SK-N-SH (cell line): ENCODE measurements at places on chromosomes 3 and 15. TPM values are rescaled to one million over a fixed set of nuclear protein-coding genes. Genes with fewer than 3 reads are reported as not detected.

DNA sequence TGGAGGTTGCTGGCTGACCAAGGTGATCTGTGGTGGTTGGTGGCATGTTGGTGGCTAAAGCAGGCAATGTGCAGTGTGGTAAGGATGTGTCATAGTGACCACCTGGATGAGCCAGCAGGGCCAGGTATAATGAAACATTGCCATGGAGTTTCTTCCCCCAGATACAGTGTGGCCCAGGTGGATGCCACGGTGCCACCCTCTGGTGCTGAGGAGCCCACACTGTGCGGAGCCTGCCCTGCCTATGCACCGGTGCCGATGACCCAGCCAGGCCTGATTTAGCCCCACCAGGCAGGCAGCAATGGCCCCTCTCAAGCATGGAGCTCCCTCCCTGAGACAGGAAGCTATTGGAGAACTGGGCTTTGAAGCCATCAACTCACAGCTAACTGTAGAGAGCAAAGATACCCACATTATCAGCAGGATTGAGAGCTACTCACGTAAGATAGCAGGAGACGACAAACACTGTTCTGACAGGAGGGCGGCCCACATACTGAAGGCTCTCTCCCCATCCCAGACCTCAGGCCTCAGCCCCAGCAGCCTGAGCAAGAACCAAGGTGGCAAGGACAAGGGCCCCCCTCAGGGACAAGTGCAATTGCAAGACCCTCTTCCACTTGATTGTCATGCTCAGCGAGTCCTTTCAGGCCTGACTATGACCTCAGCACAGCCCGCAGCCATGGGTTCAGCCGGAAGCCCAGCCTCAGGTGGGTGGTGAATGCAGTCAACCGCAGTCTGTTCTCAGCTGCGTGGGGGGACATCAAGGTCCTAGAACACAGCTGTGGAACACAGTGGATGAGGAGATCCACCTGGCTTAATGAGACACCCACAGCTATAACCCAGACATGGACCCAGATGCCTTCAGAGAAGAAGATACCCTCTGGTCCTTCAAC lies 82.8 kb upstream of the CDV3 start:
- no peak overlapping the region for H3K27ac ChIP-seq
- DNase-seq: no peak
- H3K36me3 ChIP-seq: no peaks in the 10 kb centered on the region
- H3K4me3 ChIP-seq: no peak overlapping the region

GRCh38 chr3:135922903-135923250 lies 42.7 kb upstream of the PPP2R3A start:
- H3K4me3 ChIP-seq: no peak overlapping the region
- no peaks in the 10 kb centered on the region for H3K36me3 ChIP-seq
- DNase-seq: no peak
- H3K27me3 ChIP-seq: no peaks in the 10 kb centered on the region
- no peak overlapping the region for H3K27ac ChIP-seq

DNA sequence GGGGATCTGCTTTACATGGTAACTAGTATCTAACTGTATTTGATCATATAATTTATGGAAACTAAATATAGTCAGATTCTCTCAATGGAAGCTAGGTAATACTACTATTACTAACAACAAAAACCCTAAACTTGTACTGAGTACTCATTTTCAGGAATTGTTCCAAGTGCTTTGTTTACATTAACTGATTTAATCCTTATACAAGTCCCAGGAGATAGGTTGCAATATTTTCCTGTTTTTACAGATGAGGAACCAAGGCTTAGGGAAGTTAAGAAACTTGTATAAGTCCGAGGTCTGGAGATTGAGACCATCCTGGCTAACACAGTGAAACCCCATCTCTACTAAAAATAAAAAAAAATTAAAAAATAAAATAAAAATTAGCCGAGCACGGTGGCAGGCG lies 7.5 kb upstream of the MTHFS start:
- no peak for DNase-seq
- H3K4me3 ChIP-seq: no peak overlapping the region
- H3K27ac ChIP-seq: no peak overlapping the region
- H3K27me3 ChIP-seq: no peaks in the 10 kb centered on the region

GRCh38 chr3:172089250-172089649 lies 49.9 kb downstream of the FNDC3B start:
- H3K4me3 ChIP-seq: no peak overlapping the region
- no peak for DNase-seq
- H3K27me3 ChIP-seq: no peaks in the 10 kb centered on the region
- H3K4me1 ChIP-seq: peaks cover 44% of the 10 kb centered on the region; the same call in 1 of the 2 replicates

DNA sequence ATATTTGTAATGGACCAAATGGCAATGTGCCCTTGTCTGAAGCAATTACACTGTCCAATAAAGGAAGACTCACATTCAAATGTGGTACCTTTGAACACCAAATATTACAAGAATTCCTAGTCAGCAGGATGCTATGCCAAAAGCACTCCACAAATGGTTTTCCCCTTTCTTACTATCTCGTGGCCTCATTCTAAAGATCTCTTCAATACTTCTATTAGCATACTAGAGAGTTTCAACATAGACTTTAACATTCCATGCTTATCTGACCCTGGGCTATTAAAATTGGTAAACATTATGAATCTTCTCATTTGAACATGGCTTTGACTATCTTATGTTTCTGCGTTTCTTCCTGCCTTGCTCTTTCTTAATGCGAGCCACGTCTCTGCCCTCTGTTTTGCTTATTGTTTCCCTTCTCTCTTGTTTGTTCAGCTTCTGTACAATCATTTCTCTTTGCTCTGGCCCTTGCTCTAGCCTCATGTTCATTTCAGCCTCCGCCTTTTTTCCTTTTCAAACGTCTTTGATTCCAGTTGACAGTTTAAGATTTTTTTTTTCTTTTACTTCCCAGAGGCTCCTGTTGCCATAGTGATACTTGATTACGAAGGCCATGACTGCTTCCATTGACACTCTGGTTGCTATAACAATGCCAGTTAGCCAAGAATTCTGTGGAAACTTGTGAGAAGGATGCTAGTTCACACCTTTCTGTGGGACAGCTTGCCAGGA lies 49.5 kb upstream of the SLC9A9 start:
- no peak for DNase-seq
- no peaks in the 10 kb centered on the region for H3K36me3 ChIP-seq
- H3K27ac ChIP-seq: no peak overlapping the region
- no peaks in the 10 kb centered on the region for H3K4me1 ChIP-seq
- no peak overlapping the region for H3K4me3 ChIP-seq

DNA sequence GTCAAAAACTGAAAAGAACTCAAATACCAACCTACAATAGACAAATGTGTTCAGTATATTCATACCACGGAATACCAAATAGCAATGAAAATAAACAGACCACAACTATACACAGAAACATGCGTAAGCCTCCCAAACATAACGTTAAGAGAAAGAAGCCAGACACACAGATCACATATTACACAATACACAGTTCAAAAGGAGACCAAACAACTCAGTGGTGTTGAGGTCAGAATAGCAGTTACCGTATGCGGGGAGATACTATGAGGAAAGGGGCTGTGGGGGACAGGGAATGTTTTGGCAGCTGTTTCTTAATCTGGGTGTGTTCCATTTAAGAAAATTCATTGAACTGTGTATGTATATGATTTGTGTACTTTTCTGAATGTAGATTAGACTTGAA lies 6.6 kb downstream of the OSBPL10 start:
- H3K4me3 ChIP-seq: no peak overlapping the region
- H3K4me1 ChIP-seq: no peaks in the 10 kb centered on the region
- H3K27ac ChIP-seq: no peak overlapping the region
- H3K36me3 ChIP-seq: no peaks in the 10 kb centered on the region
- no peak for DNase-seq

The GRK7 gene
- 0.03 TPM in 1 of 2 replicates, not detected in the other for polyA plus RNA-seq

The PLXND1 gene
- polyA plus RNA-seq: 43.0 and 53.5 TPM in 2 replicates

The PDZRN3 gene
- 7.9 and 10.3 TPM in 2 replicates for polyA plus RNA-seq

The RHCG gene
- not detected in 2 replicates for polyA plus RNA-seq
